Fibroblast of villous mesenchyme (primary cell): ENCODE measurements at places on chromosomes 5 and 9.

- DNase-seq: no peak
Measured at GRCh38 chr5:167725741-167726140, 565.7 kb upstream of the WWC1 start.

- DNase-seq: no peak
Measured at GRCh38 chr5:170508036-170508435, 4.2 kb downstream of the KCNIP1 start.

- no peak for DNase-seq
Measured at GRCh38 chr5:170773024-170773985, 10.2 kb upstream of the GABRP start.

DNA sequence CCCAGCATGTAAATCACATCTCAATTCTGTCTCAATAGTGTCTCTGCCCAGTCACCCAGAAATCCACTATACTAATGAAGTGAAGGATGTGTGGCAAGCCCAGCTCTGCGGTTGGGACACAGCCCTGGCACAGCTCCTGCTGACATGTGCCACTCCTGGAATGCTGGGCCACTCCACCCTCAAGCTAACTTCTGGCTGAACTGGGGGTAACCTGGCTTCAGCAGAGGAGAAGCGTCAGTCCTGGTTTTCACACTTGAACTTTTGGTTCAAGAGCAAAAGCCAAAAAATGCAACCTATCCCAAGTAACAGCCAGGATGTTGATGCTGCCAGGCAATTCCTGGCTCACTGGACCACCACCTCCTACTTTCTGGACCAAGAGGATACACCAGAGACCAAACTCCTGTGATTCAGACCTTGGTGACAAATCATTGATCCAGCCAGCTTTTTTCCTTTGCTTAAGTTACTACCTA lies 86.4 kb downstream of the ARRDC3 start:
- no peak for DNase-seq

- DNase-seq: no peak
Measured at GRCh38 chr9:119074017-119074416, 295.2 kb downstream of the BRINP1 start.

DNA sequence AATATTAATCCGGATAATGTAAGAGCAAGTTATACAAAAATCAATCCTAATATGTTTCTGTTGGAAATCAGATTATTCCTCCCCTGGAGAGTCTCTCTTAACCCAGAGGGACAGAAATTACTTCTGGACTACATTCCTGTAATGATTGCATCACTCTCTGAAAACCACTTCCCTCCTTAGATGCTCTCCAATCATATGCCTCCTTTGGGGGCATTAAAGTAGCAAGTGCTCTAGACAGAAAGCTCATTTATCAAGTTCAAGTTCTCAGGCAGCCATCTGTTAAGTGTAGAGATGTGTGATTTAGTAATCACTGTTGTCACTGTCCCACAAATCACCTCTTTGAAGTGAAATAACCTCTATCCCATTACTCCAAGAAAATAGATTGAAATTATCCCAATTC lies 247.1 kb downstream of the SLCO4C1 start:
- no peak for DNase-seq

DNA sequence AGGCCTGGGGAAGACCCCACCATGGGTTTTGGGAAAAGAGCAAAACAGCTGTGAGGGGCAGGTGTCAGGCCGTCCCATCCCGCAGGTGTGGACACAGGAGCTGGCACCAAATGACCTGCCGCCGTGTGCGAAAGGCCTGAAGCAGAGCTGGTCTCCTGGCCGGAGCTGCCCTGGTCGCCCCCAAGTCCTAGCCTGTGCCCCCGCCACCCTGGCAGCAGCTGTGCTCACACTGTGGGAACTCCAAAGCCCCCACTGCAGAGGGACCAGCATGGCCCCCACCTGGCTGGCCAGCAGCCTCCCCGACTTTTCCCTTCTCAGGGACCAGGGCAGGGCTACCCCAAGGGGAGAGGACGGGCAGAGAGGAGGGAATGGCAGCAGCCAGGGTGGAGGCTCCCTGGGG lies 88.4 kb downstream of the KCNT1 start:
- DNase-seq: no peak

DNA sequence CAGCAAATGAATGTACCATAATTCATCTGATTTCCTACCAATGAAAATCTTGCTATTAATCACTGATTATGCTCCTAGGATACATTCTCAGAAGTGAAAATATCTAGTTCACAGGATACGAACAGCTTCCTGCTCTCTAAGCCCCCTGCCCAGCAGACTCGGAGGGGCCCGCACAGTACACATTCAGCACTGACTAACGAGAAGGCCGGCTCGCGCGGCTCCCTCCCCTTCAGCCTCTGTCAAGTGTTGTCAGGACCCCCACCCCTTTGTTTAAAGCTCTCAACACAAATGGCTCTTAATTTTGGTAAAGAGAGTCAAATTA lies 82.0 kb downstream of the PRRT1B start:
- no peak for DNase-seq
